ENCODE measurements at places on chromosomes 2 and 18.

GRCh38 chr2:17752892-17753802, 463 bp downstream of the SMC6 start:
- DNase-seq: no peak

GRCh38 chr2:151841047-151841424, 12.8 kb upstream of the ARL5A start:
- DNase-seq: no peak

DNA sequence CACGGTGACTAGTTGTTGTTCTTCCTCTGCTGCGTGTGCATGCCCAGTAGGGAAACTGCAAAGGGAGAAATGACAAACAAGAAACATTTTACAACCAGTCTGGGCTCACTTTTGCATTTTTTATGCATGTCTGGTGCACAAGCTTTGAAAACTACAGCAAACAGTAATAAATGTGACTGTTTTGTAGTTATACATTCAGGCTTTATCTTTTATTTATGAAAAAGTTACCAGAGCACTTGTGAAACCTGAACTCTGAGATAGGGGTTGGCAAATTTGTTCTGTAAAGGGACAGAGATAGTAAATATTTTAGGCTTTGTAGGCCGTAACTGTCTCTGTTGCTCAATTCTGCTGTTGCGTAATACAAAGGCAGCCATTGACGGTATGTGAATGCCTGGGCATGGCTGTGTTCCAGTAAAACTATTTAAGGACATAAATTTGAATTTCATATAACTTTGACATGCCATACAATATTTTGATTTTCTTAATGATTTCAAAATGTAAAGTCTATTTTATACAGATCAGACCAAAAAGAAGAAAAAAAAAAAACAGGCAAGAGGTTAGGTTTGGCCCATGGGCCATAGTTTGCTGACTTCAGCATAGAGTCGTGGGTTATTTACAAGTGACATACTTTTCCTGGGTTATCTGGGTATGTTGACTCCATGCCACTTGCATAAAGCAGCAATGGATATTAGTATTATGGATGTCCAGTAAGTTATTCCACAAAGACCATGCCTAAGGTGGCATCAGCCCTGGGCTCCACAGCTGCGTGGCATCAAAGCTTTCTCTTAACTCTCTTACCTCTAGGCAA, 53.6 kb upstream of the EML6 start:
- DNase-seq: peak; percentile 69

DNA sequence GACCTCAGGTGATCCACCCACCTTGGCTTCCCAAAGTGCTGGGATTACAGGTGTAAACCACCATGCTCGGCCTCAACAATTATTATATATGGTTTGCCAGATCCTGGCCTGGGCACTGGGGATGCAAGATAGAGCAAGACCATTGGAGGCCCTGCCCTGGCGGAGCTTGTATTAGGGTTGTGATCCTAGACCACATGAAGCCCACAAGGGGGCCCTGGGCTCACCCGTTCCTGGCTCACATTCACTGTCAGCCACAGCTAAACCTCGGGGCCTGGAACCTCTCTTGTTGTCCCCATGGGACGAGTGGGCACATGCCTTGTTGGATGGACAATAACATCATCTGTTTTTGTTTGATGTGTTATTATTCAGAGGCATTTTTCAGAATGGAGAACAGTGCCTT, 14.9 kb downstream of the HPCAL1 start:
- DNase-seq: no peak

DNA sequence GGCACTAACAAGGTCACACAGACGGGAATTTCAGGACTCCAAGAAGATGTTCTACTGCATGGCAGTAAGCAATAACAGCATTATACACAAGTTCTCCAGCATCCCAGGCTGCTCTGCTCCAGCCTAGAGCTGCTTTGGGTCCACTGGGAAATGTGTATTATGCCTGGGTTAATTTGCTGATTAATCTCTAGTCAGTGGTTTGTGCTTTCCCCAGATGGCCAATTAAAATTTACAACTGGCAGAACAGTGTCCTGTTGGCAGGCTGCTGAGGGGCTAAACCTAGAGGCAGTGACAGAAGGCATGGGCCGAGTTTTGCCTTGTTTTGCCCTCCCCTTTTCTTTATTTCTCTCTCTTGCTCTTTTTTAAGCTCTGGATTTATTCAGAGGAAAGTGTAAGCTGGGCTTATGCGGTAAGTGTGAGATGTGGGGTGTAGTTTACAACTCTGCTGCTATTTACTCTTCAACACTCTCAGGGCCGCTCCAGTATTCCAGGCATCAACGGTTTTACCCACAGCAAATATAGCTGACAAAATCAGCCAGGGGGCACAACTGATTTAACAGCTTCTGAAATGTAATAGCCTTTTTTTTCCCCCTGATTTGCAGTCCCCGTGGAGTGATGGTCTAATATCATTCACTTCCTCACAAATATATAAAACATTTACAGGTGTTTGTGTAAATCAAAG, 348.0 kb downstream of the GPD2 start:
- DNase-seq: no peak

- no peak for DNase-seq
Observed at GRCh38 chr2:221100467-221101089, 471.5 kb downstream of the EPHA4 start.

DNA sequence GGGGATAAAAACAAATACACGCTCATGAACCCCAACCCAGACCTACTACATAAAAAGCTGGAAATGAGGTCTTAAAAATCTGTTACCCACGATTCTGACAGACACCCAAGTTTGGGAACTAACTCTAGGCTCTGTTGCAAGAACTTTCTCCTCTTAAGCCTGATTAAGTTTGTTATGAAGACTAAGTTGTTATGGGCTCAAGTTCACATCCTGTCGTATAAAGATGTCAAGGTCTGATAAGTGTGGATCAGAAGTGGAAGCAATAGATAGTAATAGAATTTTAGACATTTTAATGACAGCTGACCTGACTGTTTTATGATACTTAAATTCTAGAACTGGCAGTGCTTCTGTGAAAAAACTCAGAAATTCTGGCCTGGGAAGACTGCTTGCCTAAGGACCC, 43.2 kb downstream of the LPIN2 start:
- no peak for DNase-seq

- no peak for DNase-seq
Observed at GRCh38 chr2:150303281-150303680, 184.2 kb downstream of the RND3 start.

GRCh38 chr2:122081751-122082150, 326.3 kb downstream of the TSN start:
- no peak for DNase-seq

GRCh38 chr2:148538375-148538774, 106.2 kb upstream of the EPC2 start:
- DNase-seq: no peak

DNA sequence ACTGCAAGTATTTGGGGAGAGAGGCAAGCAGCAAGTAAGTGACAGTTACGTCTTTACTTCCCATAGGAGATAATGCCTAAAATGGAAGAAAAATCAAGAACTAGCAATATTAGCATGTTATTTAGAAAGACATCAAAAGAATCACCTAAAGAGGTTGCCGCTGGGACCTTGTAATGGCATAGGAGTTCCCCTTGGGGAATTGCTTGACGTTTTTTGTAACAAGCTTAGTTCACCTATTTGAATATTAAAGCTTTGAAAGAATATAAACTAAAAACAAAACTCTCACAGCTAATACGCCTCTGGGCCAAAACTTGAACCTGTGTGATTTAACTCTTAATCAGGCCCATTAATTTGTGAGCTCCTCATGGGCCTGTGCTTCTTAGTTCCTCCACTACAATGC, 89.0 kb downstream of the AAK1 start:
- no peak for DNase-seq

- peak; percentile 46 for DNase-seq
Observed at GRCh38 chr2:85792783-85793441, 39.1 kb downstream of the ATOH8 start.

GRCh38 chr2:108612153-108612513, 77.9 kb downstream of the LIMS1 start:
- DNase-seq: no peak

DNA sequence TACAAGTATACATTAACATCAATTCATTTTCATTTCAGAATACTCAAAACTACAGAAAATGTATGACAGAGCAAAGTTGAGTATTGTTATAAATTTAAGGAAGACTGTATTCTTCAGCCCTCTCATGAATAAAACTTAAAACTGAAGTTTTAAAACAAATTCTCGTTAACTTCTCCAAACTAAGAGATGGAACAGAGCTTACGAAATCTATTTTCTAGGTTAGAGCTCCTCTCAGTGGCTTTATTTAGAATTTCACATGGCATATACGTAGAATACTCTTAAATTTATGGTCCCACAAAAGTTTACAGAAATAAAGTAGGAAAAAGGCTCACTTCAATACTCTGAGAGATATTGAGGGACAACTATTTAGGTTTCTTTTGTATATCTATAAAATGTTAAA, 612.1 kb downstream of the KCNJ3 start:
- no peak for DNase-seq

DNA sequence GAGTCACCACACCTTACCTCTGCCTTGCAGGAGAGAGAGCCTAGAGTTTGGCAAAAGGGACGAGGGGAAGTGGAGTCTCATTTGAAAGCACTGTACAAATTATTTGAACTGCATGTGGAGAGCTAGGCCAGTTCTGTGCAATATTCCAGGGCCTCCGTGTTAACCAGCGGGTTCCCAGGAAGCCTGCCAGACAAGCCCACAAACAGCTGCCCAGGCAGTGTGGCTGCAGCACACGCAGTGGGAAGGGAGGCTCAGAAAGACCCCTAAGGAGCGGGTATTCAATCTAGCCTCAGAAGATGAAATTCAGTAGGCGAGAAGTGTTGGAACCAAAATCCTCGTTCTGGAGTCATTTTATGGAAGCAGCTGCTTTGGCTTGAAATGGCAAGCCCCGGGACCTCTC, 30.7 kb downstream of the CNGA3 start:
- DNase-seq: no peak
